GM20000 (cell line): ENCODE measurements at places on chromosomes 16 and 17.

DNA sequence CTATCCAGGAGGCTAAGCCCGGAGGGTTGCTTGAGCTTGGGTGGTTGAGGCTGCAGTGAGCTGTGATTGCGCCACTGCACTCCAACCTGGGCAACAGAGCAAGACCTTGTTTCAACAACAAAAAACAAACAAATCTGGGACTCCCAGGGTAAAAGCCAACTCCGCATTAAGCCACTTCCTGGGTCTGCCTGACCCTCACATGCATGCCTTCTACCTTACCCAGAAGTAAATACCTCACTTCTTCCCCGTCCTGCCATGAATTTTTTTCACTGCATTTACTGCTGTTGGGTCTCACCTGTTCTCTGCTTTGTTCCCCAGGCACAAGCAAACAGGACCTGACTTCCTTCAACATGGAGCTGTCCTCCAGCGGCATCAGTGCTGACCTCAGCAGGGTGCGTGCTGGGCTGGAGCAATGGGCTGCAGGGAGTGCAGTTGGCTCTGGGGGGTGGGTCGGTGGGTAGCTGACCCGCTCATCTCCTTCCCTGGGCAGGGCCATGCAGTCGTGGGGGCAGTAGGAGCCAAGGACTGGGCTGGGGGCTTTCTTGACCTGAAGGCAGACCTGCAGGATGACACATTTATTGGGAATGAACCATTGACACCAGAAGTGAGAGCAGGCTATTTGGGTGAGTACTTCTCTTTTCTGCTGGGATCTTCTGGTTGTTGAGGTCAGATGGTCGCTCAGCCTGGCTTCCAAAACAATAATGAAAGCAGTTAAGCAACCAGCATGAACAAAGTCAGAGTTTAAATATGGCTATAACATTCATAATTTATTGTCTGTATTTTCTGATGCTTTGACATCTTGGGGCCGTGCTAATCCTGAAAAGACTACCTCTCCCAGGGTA, 16.4 kb downstream of the ITGAL start:
- DNase-seq = peak; percentile 1

DNA sequence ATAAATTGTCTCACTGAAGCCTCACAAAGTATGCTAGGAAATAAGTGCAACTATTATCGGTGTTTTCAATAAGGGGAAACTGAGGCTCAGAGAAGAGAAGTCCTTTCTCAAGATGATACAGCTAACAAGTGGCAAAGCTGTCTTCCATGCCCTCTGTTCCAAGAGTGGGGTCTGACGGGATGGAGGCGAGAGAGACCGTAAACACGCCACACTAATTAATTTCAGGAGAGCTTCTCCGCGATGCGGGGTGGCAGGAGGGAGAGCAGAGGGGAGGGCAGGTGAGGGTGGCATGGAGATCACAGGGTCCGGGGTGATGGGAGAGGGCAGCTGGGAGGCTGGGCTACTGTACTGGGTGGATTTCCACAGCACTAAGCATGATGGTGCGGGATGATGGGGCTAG, 80.3 kb downstream of the MYH11 start:
- no peak for DNase-seq

- no peak for DNase-seq
Measured at GRCh38 chr17:2263183-2264066, 40.2 kb downstream of the SMG6 start.

GRCh38 chr17:1958134-1958881, 66.8 kb downstream of the RTN4RL1 start:
- DNase-seq = no peak

DNA sequence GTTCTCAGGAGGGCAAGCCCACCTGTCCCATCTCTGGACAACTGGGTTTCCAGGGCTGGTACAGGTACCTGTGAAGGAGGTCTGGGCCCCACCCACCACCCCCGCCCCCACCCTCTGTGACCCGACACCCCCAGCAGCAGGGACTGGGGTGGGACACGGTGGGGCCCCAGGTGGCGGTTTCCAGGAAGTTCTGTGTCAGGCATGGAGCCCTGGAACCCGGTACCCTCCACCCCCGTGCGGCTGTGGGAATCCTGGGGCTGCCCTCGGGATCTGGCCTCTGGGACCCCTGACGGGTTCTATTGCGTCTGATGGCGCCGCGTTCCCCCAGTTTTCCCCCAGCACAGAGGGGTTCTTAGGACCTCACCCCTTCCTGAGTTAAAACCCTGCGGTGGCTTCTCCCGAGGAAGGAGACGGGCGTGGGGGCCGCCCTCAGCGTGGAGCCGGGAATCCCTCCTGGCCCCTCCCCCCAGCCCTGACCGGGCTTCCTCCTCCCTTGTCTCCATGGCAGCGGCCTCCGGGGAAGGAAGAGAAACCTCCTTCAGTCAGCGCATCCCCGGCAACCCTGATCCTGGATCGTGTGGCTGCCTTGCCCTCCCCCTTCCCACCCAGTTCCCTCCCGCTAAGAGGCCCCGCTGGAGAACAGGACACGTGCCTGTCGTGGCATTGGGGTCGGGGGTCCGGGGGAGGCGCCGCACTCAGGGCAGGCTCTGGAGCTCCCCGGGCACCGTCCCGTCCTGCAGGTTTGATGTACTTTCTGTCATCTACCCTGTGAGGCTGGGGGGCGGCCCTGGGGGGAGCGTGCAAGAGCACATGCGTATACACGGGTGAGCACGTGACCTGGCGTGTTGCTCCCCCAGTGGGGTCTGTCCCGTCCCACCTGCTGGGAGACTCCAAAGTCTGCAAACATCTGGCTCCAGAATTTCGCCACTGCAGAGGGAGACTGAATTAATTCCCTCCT, 30.3 kb downstream of the CACNA1H start:
- DNase-seq = no peak

GRCh38 chr17:45127548-45128300, 4.6 kb downstream of the PLCD3 start:
- no peak for DNase-seq

- no peak for DNase-seq
Measured at GRCh38 chr17:50172936-50173334, 7.1 kb downstream of the SGCA start.

- no peak for DNase-seq
Measured at GRCh38 chr16:88686062-88686438, 257 bp downstream of the SNAI3 start.

- DNase-seq = no peak
Measured at GRCh38 chr17:80028030-80028429, 7.6 kb downstream of the TBC1D16 start.

GRCh38 chr17:48571024-48571818, 6.9 kb downstream of the HOXB4 start:
- no peak for DNase-seq

DNA sequence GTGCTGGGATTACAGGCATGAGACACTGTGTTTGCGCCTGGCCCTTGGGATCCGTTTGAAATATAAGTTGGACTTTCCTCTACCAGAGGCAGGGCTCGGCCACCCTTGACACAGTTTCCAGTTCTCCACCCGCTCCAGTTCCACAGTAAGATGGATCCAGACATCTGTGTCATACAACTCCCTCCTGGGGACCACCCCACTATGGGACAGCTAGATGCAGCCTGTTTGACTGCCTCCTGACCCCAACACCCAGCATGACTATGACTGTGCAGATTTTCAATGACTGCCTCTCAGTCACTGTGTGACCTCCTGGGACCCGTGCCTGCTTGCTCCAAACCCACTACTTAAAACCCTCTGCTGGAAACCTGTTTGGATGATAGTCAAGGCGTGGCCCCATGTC, 166.7 kb downstream of the IRF8 start:
- no peak for DNase-seq

GRCh38 chr16:4410335-4411075, 5.9 kb downstream of the CORO7 start:
- no peak for DNase-seq

- no peak for DNase-seq
Measured at GRCh38 chr16:23700509-23700908, 12.5 kb downstream of the ERN2 start.

DNA sequence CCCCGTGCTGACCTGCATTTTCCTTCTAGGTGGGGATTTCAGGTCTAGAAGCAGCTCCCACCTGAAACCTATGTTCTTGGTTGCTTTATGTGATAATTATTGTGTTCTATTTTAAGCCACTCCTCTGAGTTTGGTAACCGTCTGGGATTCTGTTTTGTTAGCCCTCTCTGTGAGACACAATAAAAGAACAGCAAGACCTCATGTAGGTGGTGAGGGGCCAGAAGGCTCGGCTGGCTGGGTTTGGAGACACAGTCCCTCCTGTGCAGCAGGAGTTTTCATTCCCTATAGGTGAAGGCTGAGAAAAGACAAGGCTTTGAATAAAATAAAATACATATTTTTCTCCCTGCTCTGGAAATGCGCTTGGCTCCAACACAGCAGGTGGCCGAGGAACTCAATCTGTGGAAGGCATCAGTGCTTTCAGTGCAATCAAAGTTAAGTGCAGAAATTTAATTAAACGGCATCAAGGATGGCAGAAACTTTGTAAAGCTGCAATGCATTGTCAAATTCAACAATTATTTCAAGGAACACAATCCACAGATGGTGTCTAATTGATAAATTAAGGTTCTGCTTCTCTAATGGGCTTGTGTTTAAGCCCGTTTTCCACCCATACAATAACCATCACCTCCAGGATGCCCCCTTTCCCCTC, 107.8 kb downstream of the MSI2 start:
- no peak for DNase-seq

- no peak for DNase-seq
Measured at GRCh38 chr16:30352488-30353401, 2.4 kb downstream of the CD2BP2 start.

- DNase-seq = no peak
Measured at GRCh38 chr16:51151435-51151960, 428 bp upstream of the SALL1 start.
